ENCODE measurements at places on chromosomes 6 and 20.

DNA sequence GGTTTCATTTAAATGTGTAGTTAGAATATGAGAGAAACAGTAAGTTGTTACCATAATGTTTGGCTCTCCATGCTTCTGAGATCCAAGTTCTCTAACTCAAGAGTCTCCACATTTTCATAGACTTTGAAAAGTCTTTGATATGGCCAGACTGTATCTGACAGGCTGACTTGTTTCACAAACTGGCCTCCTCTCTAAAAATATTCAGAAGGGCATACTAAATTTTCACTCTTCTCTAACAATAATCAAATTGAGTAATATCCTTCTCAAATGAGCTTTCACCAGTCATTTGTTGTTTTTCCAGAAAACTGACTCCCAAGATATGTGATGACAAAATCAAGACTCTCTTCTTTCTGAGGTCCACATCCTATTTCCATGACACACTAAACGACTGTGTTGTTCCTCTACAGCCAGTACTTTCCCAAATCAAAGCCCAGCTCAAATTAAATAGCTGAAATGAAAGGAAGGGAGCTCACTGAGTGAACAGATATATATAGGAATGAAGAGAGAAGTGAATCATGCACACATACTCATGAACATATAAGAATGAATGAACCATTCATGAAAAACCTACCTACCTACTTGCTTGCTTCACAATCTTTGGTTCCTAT, 15.1 kb downstream of the HIVEP2 start:
- no peak for DNase-seq

DNA sequence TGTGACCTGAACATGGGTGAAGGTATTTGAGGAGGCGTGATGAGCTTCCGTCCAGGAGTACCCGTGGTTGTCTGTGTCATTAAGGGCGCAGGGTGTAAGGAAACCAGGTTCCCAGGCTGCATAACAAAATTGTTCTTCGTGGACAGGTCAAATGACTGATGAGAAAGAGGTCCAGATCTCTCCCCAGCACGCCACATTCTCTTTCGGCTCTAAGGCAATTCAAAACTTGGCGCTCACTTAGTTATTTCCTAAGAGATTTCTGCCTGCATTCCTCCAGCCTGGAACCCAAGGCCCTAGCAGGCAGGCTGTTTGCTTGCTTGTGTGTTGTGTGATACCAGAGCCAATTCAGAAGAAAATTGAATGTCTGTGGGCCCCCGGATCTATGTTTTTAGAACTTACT, 139.9 kb downstream of the AGPAT4 start:
- DNase-seq = no peak

DNA sequence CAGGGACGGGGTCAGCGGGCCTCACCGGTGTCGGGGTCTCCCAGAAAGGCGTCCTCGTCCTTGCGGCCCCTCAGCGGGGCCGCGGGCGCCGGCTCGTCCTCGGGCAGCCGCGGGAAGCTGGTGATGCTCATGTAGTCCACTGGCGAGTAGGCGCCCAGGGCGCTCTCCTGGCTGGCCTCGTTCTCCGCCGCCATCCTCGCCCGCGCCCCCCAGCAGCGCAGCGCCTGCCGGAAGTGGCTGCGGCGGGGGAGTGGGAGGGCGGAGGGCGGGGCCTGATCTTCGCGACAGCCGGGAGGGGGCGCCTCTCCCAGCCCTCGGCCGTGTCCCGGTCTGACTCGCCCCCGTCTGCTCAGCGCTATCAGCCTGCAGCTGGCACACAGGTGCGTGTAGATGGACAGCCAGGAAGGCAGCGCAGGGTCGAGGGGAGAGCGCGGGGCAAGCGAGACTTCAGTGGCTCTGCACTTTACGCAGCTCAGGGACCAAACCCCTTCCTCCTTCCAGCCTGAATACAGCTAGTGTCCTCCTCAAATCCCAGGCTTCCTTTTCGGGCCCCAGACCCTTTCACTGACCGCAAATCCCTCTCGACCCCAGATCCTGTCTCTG, at the start of gene GGT7:
TSS of gene GGT7 (minus strand) at position 235 of the 603 bp plus-strand sequence. CDS start at position 194, 41 bp downstream.
- DNase-seq = peak; percentile 83

- no peak for DNase-seq
Observed at GRCh38 chr6:22073516-22074198, 223.2 kb downstream of the PRL start.

GRCh38 chr6:150905769-150906168, 40.3 kb downstream of the MTHFD1L start:
- DNase-seq = no peak

- no peak for DNase-seq
Observed at GRCh38 chr20:45051204-45052060, 49.5 kb downstream of the KCNS1 start.

DNA sequence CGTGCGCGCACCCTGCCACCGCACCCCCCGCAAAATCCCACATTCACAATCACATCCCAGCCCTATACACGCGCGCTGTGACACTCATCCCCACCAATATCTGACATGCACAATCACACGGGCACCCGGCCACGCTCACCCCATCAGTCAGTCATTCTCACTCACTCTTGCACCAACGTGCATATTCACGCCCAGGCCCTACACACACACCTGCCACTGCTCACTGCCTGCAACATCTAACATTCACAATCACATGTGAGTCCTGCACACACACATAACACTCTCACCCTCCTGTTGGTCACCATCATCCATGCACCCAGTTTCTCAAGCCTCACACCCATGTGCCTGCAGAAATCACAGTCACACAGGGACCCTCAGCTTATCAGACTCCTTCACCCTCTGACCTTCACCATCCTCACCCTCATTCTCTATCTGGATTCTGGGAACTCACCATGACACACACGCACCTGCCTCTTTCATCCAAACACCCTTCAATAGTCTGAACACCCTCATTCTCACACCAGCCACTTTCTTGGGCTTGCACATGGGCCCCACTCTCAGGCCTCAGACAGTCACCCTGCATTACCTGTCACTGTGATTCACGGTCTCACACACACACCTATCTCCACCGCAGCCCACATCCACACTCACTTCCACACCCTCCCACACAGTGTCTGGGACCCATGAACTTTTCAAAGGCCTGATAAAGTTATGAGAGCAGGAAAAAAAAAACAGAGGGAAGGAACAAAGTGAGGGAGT, 748 bp upstream of the ATP9A start:
- no peak for DNase-seq

- DNase-seq = no peak
Observed at GRCh38 chr6:128600397-128600951, 80.1 kb upstream of the PTPRK start.

GRCh38 chr20:7841291-7841970, 98.8 kb downstream of the HAO1 start:
- DNase-seq = no peak

GRCh38 chr6:136108361-136108945, 141.7 kb downstream of the MTFR2 start:
- no peak for DNase-seq

GRCh38 chr20:37987602-37988290, 45.5 kb downstream of the TTI1 start:
- no peak for DNase-seq

GRCh38 chr6:131999545-132000146, 48.5 kb upstream of the CCN2 start:
- DNase-seq = no peak

DNA sequence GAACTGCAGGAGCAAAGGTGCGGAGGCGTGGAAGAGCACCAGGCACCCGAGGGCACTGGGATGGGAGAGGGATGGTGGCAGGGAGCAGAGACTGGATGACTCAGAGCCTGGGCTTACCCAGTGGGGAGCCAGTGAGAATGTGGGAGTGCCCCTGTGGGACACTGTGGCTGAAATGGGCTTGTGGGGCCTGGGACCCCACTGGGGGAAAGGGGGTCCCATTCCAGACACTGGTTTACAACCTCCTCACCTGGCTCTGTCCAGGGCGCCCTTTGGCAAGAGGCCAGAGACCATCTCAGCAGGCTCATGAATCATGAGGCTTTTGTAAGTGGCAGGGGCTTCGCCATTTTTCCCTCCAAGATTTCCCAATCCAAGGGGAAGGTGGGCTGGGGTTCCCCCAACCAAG, 124.0 kb upstream of the MAFB start:
- no peak for DNase-seq

DNA sequence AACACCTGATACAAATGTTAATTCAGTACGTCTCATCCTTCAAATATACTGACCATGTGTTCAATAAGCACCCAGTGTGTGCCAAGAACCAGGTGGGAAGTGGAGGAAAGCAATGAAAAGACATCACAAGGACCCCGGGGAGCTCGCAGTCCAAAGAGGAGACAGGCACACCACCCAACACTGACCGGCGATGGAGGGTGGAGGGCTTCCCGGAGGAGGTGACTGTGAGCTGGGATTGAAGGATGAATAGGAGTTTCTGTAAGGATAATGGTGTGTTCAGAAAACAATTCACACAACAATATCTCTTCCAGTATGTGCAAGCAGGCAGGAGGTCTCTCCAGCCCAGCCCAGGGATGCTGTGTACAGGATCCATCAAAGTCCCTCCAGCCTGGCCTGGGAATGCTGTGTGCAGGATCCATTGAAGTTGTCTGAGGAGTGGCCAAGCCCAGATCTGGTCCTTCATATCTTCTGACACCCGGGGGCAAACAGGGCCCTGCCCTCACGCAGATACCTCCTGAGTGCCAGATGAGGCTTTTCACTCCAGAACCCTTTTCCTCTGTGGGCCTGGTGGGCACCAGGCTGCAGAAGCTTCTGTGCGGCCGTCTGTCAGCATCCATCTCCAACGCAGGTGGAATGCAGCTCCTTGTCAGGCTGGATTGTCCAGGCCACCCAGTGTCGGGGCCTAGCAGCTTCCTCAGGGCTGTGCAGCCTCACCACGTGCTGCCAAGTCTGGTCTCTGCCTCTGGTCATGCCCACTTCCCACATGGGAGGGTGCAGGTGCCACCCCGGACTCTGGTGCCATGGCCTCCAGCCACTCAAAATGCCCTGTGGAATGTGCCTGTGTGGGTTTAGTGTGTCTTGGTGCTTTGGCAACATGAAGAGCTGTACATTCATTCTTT, 36.3 kb downstream of the DLL1 start:
- DNase-seq = no peak

Data from GM18507 (cell line).